ENCODE measurements at places on chromosomes 4 and X. TPM values are rescaled to one million over a fixed set of nuclear protein-coding genes. Genes with fewer than 3 reads are reported as not detected.

GRCh38 chr4:172751550-172751949 is 417.1 kb upstream of the GALNT7 start:
- H3K27ac ChIP-seq: no peak overlapping the region
- no peaks in the 10 kb centered on the region for H3K27me3 ChIP-seq
- no peaks in the 10 kb centered on the region for H3K36me3 ChIP-seq
- no peak for DNase-seq
- H3K4me1 ChIP-seq: no peaks in the 10 kb centered on the region

GRCh38 chr4:2786794-2787229 is 6.1 kb upstream of the SH3BP2 start:
- H3K4me3 ChIP-seq: no peak overlapping the region
- no peak overlapping the region for H3K27ac ChIP-seq
- H3K4me1 ChIP-seq: peaks cover 10% of the 10 kb centered on the region
- H3K27me3 ChIP-seq: no peaks in the 10 kb centered on the region
- H3K36me3 ChIP-seq: no peaks in the 10 kb centered on the region

GRCh38 chr4:7750523-7750922 is 189.1 kb downstream of the AFAP1 start:
- H3K36me3 ChIP-seq: no peaks in the 10 kb centered on the region
- H3K4me3 ChIP-seq: no peak overlapping the region
- H3K4me1 ChIP-seq: no peaks in the 10 kb centered on the region
- no peak overlapping the region for H3K27ac ChIP-seq
- DNase-seq: no peak

DNA sequence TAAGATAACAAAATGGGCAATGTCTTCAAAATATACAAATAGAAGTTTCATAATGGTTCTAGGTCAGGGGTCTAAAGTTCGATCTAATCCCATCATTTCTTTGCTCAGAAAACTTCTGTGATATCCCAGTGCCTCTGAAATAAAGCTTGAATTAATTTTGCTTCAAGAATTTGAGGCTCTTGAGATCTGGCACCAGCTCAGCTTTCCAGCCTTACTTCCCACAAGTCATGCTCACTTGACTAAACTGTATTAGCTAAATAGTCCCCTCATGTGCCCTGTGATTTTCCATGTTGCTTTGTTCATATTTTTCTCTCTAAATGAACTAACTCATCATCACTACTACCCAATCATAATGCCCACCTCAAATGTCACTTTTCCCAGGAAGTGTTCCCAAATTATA is 50.8 kb upstream of the MBNL3 start:
- no peaks in the 10 kb centered on the region for H3K36me3 ChIP-seq
- H3K27ac ChIP-seq: no peak overlapping the region
- no peak for DNase-seq

- no peaks in the 10 kb centered on the region for H3K36me3 ChIP-seq
- peaks cover 18% of the 10 kb centered on the region for H3K4me1 ChIP-seq
- H3K4me3 ChIP-seq: no peak overlapping the region
- H3K27ac ChIP-seq: no peak overlapping the region
These were observed 2.0 kb upstream of the SOD3 start for GRCh38 chr4:24793219-24794005.

DNA sequence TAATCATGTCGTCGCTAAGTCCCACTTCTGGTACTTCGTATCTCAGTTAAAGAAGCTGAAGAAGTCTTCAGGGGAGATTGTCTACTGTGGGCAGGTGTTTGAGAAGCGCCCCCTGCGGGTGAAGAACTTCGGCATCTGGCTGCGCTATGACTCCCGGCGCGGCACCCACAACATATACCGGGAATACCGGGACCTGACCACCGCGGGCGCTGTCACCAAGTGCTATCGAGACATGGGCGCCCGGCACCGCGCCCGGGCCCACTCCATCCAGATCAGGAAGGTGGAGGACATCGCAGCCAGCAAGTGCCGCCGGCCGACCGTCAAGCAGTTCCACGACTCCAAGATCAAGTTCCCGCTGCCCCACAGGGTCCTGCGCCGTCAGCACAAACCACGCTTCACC is 11.3 kb downstream of the PNCK start:
- H3K36me3 ChIP-seq: no peaks in the 10 kb centered on the region
- no peak overlapping the region for H3K4me3 ChIP-seq

DNA sequence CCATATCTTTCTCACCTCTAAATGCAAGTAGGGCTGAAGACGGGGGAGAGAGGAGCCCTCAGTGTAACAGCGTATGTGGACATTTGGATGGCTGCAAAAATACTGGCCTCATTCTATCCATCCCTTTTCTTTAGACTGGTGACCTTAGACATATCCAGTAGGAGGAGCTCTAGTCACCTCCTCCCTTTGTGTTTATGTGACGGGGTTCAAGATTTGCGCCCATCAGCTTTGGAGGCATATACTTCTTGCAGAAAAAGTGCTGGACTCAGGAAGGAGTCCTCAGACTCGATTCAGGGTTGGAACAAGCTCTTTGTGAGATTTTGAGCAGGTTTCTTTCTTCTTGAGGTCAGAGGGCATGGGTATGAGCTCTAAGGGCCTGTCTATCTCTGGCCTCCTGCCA is 86.2 kb downstream of the MAMLD1 start:
- no peak overlapping the region for H3K4me3 ChIP-seq
- no peaks in the 10 kb centered on the region for H3K4me1 ChIP-seq
- no peak overlapping the region for H3K27ac ChIP-seq
- DNase-seq: no peak
- no peaks in the 10 kb centered on the region for H3K27me3 ChIP-seq

- H3K27me3 ChIP-seq: no peaks in the 10 kb centered on the region
- no peak overlapping the region for H3K4me3 ChIP-seq
- no peaks in the 10 kb centered on the region for H3K36me3 ChIP-seq
- DNase-seq: no peak
- H3K27ac ChIP-seq: no peak overlapping the region
- no peaks in the 10 kb centered on the region for H3K4me1 ChIP-seq
These were observed 63.6 kb downstream of the CLNK start for GRCh38 chr4:10620935-10621488.

DNA sequence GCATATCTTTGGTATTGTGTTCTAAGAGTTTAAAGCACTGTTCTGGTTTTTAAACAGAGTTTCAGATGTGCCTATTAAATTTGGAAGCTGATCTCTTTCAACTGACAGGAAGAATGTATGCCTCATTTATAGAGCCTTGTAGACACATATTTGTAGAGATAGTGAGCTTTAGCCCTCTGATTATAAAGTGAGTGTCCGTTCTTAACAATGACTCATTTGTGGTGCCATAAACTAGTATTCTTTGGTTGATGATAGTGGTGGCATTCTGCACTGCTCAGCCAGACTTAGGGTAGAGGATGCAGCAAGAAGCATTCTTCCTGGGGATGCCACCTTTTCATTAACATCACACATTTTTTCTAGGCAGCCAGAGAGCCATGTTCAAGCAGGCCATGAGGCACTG is 121.7 kb downstream of the TLL1 start:
- no peaks in the 10 kb centered on the region for H3K4me1 ChIP-seq
- no peaks in the 10 kb centered on the region for H3K36me3 ChIP-seq
- H3K27me3 ChIP-seq: no peaks in the 10 kb centered on the region
- H3K4me3 ChIP-seq: no peak overlapping the region
- DNase-seq: no peak

DNA sequence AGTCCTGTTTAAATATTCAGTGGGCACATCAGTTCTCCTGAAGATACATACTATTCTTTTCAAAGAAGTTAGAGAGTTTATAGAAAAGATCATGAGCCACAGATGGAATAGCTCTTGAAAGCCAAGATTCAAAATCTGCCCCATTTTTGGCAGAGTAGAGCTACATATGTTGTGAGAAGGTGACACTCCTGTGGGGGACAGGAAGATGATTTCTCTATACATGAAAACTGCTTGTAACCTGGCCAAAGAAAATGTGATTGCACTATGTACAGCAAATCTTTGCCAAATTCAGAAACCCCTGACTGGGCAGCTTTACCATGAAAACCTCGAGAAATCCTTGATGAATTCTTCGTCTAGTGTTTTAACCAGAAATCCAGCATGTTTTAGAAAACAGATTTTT is 44.9 kb downstream of the GPM6A start:
- DNase-seq: no peak
- no peaks in the 10 kb centered on the region for H3K27me3 ChIP-seq
- no peaks in the 10 kb centered on the region for H3K4me1 ChIP-seq
- H3K27ac ChIP-seq: no peak overlapping the region

DNA sequence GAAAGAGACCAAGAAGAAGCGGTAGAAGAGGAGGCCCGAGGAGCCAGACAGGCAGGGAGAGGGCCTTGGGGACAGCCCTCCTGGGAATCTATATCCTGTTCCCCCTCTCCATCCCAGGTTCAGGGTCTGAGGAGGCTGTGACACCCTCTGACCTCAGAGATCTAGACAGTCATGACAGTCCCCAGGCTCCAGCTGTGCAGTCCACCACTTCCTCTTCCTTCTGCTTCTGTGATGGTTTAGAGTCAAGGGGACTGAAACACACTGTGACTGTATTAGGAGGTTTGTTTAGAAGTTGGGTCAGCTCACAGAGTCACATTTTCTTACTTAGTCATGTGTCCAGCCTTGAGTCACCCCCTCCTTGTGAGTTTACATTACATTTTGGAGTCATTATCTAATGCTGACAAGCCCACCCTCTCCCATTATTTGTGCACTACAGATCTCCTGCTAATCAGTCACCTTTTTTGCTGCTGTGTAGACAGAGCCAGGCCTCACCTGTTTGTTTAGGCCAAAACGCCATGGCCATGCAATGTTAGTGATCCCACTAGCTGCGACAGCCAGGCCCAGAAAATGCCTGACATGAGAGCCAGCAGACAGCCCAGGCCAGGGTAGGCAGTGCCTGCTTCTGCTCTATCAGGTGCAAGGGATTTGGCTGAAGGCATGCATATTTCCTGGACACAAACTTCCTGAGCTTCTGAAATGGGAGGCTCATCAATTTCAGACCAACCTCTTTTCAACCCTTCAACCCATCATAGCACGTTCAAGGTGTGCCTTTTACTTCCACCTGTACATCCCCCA is 26.0 kb downstream of the MANBA start:
- no peaks in the 10 kb centered on the region for H3K4me1 ChIP-seq
- no peaks in the 10 kb centered on the region for H3K36me3 ChIP-seq
- H3K4me3 ChIP-seq: no peak overlapping the region
- no peak for DNase-seq
- no peaks in the 10 kb centered on the region for H3K27me3 ChIP-seq
- no peak overlapping the region for H3K27ac ChIP-seq

DNA sequence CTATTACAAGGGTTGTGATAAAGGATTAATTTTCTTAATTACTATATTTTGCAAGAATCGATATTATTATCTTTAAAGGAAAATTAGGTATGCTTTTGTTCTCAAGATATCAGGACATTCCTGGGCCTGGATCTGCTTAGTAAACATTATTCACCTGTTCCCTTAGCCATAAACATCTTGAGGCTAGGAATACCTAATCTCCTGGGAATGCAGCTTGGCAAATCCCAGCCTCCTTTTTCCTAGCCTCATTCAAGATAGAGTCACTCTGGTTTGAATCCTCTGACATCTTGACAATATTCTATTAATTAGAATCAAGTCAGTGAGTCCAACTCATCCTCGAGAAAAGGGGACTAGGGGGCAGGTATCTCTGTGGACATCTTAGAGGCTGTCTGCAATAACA is 327.1 kb downstream of the STIM2 start:
- no peaks in the 10 kb centered on the region for H3K36me3 ChIP-seq
- H3K4me3 ChIP-seq: no peak overlapping the region
- H3K27me3 ChIP-seq: no peaks in the 10 kb centered on the region
- H3K27ac ChIP-seq: no peak overlapping the region
- DNase-seq: no peak
- no peaks in the 10 kb centered on the region for H3K4me1 ChIP-seq

GRCh38 chr4:185502386-185502785 is 30.9 kb upstream of the CCDC110 start:
- DNase-seq: no peak
- H3K36me3 ChIP-seq: no peaks in the 10 kb centered on the region
- H3K27ac ChIP-seq: no peak overlapping the region
- H3K4me3 ChIP-seq: no peak overlapping the region
- no peaks in the 10 kb centered on the region for H3K27me3 ChIP-seq

- no peaks in the 10 kb centered on the region for H3K36me3 ChIP-seq
- no peak overlapping the region for H3K4me3 ChIP-seq
- no peaks in the 10 kb centered on the region for H3K4me1 ChIP-seq
- no peak for DNase-seq
- no peak overlapping the region for H3K27ac ChIP-seq
These were observed 20.0 kb upstream of the CAMK2D start for GRCh38 chr4:113781439-113782040.

The ITGB1BP2 gene
- 6.9 TPM for total RNA-seq

The NPY1R gene
- total RNA-seq: 4.9 TPM

The HTN1 gene
- not detected for total RNA-seq

The TCP11X2 gene
- total RNA-seq: not detected

The ZMAT1 gene
- 12.5 TPM for total RNA-seq

Data from body of pancreas (tissue), 4 donors.